Activated T-cell treated with anti-CD3 and anti-CD28 coated beads, Interleukin-2, amount 50 U/mL, for 4 hours (primary cell): ENCODE measurements at places on chromosomes 5 and 9. TPM values are rescaled to one million over a fixed set of nuclear protein-coding genes. Genes with fewer than 3 reads are reported as not detected.

GRCh38 chr5:173327948-173328843 lies at the start of gene STC2:
Gene STC2, minus strand, starts transcription at chr5:173328414. Its CDS starts 221 bp downstream, at chr5:173328193.
- no peak for DNase-seq

- peak; percentile 9 for DNase-seq
Observed at GRCh38 chr5:82312373-82312856, 34.3 kb upstream of the RPS23 start.

DNA sequence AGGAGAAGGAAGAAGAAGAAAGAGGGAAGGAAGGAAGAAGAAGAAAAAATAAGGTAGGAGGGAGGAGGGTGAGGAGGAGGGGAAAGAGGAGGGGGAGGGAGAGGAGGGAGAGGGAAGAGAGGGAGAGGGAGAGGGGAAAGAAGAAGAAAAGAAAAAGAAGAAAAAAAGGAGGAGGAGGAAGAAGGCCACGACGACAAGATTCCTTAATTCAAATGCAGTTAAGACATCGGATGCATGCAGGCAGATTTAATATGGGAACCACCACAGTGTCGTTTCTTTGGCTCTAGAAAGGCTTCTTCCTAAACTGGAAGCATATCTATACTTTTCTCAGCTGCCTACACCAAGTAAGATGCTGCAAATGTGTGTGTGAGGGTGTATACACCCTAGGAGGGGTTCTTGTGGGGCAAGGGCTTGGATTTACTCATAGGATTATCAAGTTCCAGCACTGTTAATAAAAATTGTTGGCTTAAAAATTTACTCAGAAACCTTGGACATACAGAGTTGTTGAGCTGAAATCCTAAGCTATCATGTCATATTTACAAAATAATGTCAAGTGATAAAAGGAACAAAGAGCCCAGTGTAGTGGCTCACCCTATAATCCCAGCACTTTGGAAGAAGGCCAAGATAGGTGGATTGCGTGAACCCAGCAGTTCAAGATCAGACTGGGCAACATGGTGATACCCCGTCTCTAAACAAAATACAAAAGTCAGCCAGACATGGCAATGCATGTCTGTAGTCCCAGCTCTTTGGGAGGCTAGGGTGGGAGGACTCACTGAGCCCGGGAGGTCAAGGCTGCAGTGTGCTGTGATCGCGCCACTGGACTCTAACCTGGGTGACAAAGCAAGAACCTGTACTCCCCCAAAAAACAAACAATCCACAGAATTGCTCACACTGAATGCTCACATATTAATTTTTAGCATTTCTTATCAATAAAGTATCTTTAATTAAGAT lies 108.5 kb downstream of the UBAP2 start:
- no peak for DNase-seq

DNA sequence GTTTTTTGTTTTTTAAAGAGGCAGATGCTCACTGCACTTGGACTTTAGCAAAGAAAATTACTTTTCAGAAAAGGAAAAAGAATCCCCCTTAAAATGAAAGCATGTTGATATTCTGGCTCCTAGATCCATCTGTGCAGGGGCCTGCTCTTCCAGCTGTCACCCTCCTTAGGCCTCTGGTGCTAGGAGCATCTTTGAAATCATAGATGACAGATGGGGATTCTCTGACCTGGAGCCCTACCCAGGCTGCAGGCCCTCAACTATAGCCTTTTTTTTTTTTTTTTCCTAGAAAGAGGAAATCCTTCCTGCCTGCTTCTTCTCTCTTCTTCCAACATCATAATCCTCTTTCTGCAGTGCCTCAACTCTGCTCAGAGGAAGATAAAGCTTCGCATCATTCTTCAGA lies 16.3 kb upstream of the DCP2 start:
- no peak for DNase-seq

- DNase-seq, result no peak
Observed at GRCh38 chr9:131043087-131043486, 34.1 kb downstream of the LAMC3 start.

- DNase-seq, result no peak
Observed at GRCh38 chr9:134125413-134126095, 10.3 kb upstream of the WDR5 start.

DNA sequence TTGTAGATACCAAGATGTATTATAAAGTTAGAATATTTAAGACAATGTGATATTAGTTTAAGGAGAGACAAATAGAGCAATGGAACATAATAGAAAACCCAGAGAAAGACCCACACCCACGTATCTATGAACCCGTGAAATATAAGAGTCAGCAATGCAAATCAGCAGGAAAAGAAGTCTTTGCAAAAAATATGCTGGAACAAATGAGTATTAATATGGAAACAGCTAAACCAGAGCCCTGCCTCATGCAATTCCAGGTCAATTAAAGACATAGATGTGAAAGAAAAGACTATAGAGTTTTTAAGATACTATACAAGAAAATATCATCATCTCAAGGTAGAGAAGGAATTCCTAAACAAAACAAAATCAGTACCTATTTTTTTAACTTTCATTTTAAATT lies 23.1 kb upstream of the IL3 start:
- DNase-seq, result no peak

DNA sequence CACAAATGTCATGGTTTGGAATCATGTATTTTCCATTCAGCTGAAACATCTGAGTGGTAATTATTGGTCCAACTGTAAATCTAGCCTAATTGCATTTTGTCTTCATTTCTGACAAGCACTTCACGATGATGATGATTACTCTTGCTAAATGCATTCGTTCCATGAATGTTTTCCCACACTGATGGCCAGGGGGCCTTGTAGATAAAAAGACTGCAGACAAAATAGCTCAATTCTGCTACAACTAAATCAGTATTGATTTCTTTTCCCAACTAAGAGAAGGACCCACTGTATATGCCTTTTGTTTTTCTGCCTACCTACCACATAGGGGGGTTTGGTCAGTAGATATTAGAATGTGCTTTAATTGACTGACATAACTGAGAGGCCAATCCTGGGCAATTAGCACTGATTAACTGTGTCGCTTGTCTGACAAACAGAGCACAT lies 1351.3 kb upstream of the NUDT12 start:
- DNase-seq, result no peak

- no peak for DNase-seq
Observed at GRCh38 chr5:105554568-105555169, 1992.1 kb upstream of the NUDT12 start.

- DNase-seq, result no peak
Observed at GRCh38 chr5:118506217-118506852, 482.0 kb downstream of the DTWD2 start.

DNA sequence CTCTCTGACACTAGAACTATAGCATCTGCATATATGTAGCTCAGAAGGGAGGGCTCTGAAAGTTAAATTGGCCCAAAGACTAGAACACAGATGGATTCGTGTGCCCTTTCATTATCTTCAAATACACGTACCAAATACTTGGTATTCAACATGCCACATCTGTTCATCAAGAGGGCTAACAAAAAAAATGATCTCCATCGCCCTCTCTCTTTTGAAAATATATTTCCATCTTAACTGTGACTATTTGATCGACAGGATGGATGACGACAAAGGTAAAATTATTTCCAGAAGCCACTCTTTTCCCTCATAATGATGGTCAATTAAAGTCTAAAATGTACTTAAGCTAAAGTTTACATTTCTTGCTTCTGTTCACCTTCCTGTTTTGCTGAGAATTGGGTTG lies 77.0 kb downstream of the SEMA6A start:
- no peak for DNase-seq

GRCh38 chr5:30765706-30766105 lies 427.8 kb upstream of the CDH6 start:
- no peak for DNase-seq

DNA sequence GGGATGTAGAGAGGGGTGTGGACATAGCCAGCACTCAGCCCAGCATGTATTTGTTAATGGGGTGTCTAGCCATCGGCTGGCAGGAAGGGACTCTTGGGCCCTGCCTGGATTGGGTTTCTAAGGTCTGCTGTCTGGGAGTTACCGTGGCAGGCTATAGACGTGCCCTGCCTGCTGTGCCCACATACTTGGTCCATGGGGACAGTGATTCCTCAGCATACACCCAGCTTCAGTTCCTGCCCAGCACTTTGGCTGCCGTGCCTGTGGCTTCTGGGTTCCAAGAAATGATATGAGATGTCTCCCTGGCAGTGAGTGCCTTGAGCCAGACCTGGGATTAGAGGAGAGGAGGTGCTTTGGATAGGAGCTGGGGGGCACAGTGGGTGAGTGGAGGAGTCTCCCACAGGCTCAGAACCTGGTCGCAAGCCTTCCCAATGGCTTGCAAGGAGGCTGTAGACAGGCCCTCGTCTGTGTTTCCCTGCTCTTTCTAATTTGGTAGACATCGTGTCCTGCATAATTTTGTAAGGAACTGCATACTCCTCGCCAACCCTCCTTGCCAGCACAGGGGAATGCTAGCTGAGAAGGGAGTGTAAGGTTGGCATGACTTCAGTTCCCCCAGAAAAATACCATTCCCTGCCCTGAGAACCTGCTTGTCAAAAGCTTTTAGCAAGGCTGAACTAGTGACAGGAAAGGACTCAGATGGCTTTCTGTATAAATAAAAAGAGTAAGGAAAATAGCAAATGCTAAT lies 287.9 kb downstream of the ZSWIM6 start:
- DNase-seq, result no peak

DNA sequence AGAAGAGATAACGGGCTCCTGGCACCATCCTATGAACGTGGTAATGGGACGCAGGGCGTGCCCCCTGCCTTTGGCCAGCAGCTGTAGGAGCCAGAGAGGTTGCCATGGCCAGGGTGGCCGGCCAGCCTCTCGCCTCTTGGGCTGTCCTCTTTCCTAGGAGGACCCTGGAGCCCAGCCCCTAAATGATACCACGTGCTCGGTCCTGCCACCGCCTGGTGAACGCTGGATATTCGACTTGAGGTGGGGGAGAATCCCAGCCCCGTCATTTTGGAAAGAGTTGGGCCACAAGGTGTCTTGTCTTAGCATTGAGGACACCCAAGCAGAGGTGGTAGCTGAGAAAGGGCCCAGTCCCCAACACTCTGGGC lies 391 bp upstream of the NRG2 start:
- DNase-seq, result no peak

DNA sequence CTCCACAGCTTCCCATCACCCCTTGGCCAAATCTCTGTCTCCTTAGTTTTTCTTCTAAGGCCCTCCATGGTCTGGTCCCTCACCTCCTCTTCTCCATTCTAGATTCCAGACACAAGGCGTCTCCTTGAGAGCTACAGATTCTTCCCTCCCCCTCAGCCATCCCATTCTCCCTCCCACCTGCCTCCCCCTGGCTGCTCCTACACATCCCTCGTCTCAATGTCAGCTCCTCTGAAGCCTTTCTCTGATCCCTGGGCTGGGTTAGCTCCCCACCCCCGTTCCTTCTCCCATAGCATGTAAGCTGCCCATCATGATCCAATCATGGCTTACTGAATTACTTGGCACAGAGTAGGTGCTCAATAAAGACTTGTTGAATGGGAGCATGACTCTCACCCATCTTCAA lies 69.0 kb downstream of the ANKH start:
- DNase-seq, result no peak

- no peak for DNase-seq
Observed at GRCh38 chr9:83406921-83407320, 131.3 kb downstream of the FRMD3 start.

DNA sequence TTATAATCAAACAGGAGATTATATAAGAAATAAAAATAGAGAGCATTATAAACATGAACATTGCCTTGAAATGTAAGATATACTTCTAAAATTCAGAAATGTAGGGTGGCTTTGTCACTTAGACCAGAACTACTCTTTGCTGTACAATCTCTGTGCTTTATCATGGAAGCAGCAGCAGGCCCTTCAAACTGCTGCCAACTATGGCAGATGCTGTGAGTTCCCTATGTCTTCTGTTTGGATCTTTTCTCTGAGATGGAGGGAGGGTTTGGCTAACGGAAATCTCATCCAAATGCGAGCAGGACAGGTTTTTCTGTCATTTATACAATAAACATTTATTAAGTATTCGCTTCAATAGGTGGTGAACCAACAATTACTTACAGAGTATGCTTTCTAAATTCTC lies 34.8 kb upstream of the RICTOR start:
- no peak for DNase-seq

- no peak for DNase-seq
Observed at GRCh38 chr5:72436796-72437471, 70.3 kb downstream of the ZNF366 start.

GRCh38 chr5:141934099-141934844 lies 10.6 kb downstream of the DELE1 start:
- DNase-seq, result no peak

SETX gene
- 31.9 TPM for total RNA-seq

FAXDC2 gene
- total RNA-seq, result not detected

PCDHGA12 gene
- 0.24 TPM for total RNA-seq

ACTBL2 gene
- total RNA-seq, result not detected

FBXO10 gene
- 2.5 TPM for total RNA-seq
